ENCODE measurements at places on chromosomes 11 and 22. TPM values are rescaled to one million over a fixed set of nuclear protein-coding genes. Genes with fewer than 3 reads are reported as not detected.

The OR56A1 gene
- not detected for polyA plus RNA-seq

The RCE1 gene
- 15.3 TPM for polyA plus RNA-seq

The F2 gene
- not detected for polyA plus RNA-seq

The ATM gene
- polyA plus RNA-seq, result 9.6 TPM

The C11orf65 gene
- 0.64 TPM for polyA plus RNA-seq

The NELL1 gene
- not detected for polyA plus RNA-seq

The OR51E1 gene
- 0.16 TPM for polyA plus RNA-seq

The PHOX2A gene
- not detected for polyA plus RNA-seq

The PTPN5 gene
- 0.74 TPM for polyA plus RNA-seq

The ALDH3B2 gene
- not detected for polyA plus RNA-seq

The SLC22A12 gene
- 0.09 TPM for polyA plus RNA-seq

The C11orf24 gene
- polyA plus RNA-seq, result 23.4 TPM

The SCGB1C1 gene
- polyA plus RNA-seq, result not detected

The OR11H1 gene
- polyA plus RNA-seq, result not detected

The HEPN1 gene
- polyA plus RNA-seq, result 2.3 TPM

The DDX25 gene
- 0.26 TPM for polyA plus RNA-seq

The IL10RA gene
- 17.4 TPM for polyA plus RNA-seq

The UBASH3B gene
- polyA plus RNA-seq, result 1.3 TPM

The LRRC75B gene
- polyA plus RNA-seq, result 12.5 TPM

The OR52H1 gene
- not detected for polyA plus RNA-seq

The NUDT8 gene
- 11.0 TPM for polyA plus RNA-seq

The MMP1 gene
- polyA plus RNA-seq, result 1.1 TPM

The APOBEC3H gene
- polyA plus RNA-seq, result not detected

The OR5A2 gene
- polyA plus RNA-seq, result under 0.01 TPM

The TPBGL gene
- 0.14 TPM for polyA plus RNA-seq

The TSPAN18 gene
- 14.4 TPM for polyA plus RNA-seq

The OR8H3 gene
- not detected for polyA plus RNA-seq

The PLEKHB1 gene
- polyA plus RNA-seq, result 1.1 TPM

The CHRM1 gene
- polyA plus RNA-seq, result not detected

The MMP10 gene
- polyA plus RNA-seq, result 0.06 TPM

The TRIM3 gene
- polyA plus RNA-seq, result 16.6 TPM

The RAG2 gene
- not detected for polyA plus RNA-seq

The EHBP1L1 gene
- polyA plus RNA-seq, result 70.4 TPM

The HMGXB4 gene
- 4.6 TPM for polyA plus RNA-seq

The ALG9 gene
- 13.2 TPM for polyA plus RNA-seq

The FAM181B gene
- polyA plus RNA-seq, result 0.16 TPM

The PATZ1 gene
- 12.3 TPM for polyA plus RNA-seq

The FZD4 gene
- polyA plus RNA-seq, result 36.3 TPM

The OR5P2 gene
- polyA plus RNA-seq, result not detected

The SERPIND1 gene
- polyA plus RNA-seq, result 3.5 TPM

The CST6 gene
- polyA plus RNA-seq, result 0.84 TPM

All from adipose tissue (tissue), 3 donors.